ENCODE measurements at places on chromosomes 5 and 9. TPM values are rescaled to one million over a fixed set of nuclear protein-coding genes. Genes with fewer than 3 reads are reported as not detected.

- DNase-seq = no peak
These were observed 45.6 kb upstream of the PTGER4 start for GRCh38 chr5:40634154-40634553.

FAM114A2 gene
- total RNA-seq = 6.1 TPM

- DNase-seq = no peak
These were observed 446.1 kb upstream of the CDH6 start for GRCh38 chr5:30747412-30747811.

GLRA1 gene
- not detected for total RNA-seq

DNA sequence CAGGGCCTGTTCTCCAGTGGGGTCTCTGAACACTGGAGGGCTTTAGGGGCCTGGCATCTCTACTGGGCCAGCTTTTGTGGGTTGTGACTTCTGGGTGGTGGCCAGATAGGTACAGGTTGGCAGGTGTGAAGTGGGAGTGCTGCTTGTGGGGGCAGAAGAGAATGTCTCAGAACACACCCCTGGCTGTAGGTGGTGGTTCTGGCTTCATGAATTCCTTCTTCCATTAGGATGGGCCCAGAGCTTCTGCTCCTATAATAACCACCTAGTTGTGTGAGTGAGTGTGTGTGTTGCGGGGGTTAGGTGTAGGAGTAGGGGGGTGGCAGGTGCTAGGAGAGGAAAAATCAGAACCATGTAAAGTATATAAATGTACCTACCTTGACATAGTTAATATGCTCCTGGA, 1.6 kb downstream of the PDZD2 start:
- no peak for DNase-seq

DNA sequence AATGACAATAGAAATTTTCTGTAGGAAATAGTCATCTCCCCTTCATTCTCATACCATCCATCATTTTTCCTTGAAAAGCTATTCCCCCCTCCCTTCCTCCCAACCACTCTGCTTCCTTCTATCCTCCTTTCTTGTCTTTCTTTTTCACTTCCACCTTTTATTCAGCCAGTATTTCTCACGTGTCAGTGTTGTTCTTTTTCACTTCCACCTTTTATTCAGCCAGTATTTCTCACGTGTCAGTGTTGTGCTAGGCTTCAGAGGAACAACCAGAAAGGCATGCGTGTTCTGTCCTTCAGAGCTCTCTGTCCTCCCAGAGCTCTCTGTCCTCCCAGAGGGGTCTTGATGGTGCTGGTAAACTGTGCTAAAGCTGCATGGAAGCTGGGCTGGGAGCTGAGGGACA, 419.6 kb downstream of the GADD45G start:
- DNase-seq = no peak

DNA sequence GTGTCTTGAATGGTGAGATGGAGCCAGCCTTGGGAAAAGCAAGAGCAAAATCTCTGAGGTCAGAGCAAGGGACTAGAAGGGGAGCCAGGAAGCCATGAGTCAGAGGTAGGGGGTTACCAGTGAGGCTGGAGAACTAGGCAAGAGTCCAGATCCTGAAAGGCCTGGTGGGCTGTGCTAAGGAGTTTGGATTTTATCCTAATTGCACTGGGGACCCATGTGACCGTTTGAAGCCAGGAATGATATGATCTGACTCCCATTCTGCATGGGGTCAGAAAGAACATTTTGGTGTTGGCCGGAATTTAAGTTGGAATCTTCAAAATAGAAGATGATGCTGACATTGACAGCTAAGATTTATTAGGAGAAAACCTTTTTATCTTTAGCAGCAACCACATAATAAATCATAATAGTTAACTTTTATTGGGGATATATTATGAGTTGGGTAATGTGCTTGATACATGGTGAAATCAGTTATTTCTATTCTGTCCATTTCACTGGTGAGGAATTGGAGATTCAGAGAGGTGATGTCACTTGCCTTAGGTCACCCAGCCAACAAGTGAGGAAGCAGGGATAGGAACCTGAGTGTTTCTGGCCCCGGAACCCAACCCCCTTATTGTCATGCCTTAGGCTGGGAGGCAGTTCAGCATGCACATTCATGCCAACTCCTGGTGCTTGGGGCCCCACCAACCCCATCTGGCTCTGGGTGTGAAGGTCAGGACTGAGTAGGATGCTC, 61.5 kb upstream of the RARS1 start:
- DNase-seq = no peak

DNA sequence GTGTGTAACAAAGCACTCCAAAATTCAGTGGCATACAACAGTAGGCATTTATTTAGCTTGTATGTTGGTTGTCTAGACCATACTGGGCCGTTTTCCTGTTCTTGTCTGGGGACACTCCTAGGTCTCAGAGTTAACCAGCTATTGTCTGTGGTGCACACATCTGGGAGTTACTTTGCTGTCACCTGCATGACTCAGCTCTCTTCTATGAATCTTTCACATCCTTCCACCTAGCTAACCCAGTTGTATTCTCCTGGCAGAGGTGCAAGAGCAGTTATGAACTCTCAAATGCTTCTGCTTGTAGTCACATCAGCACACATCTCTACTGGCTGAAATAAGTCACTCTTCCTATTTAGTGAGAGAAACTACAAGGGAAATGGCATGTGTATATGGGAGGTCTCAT, 138.1 kb downstream of the BAAT start:
- no peak for DNase-seq

- DNase-seq = no peak
These were observed 93.6 kb downstream of the COL23A1 start for GRCh38 chr5:178496642-178497041.

FOXE1 gene
- 0.14 TPM for total RNA-seq

GRCh38 chr9:88898039-88898720, 93.1 kb upstream of the S1PR3 start:
- no peak for DNase-seq

GRCh38 chr9:121328876-121329681, 41.0 kb downstream of the STOM start:
- DNase-seq = no peak

GRCh38 chr9:91972711-91973110, 22.7 kb upstream of the ROR2 start:
- no peak for DNase-seq
